NCI-H748 treated with DMSO at 0.1 percent for 48 hours (cell line): ENCODE measurements at places on chromosomes 1 and 21.

DNA sequence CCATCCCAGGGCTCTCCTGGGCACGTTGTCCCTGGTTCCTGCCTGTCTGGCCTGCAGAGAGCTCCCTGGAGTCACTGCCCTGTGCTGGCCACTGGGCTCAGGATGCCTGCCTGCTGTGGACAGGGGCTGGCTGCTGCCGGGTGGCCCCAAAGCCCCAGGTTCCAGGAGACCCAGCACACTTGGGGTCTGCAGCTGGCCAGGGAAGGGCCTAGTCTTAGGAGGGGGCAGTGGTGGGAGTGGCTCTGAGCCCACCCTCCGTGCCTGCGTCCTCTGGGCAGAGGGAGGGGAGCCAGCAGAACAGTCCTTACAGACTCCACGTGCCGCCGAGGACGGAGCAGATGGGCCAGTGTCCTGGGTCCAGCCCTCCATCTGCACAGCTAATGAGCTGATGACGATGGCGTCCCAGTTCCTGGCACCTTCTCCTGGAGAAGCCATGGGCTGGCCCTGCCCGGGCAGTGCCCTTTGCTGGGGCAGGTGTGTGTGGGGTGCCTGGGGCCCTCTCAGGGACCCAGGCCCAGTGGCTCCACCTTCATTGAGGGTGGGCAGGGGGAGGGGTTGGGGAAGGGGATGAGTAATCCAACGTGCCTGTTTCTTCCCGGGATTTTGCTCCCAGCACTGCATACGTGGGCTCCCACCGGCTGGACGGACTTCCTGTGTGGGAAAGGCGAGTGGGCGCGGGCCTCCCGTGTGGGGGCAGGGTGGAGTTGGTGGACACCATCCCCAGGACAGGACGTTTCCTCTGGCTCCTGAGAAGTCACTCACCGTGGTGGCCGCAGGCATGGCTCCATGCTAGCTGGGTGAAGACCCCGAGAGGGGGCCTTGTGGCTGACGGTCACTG lies 6.8 kb upstream of the PLCH2 start:
- DNase-seq: no peak

- DNase-seq: no peak
Observed at GRCh38 chr1:86645851-86646250, 58.5 kb upstream of the SH3GLB1 start.

- DNase-seq: no peak
Observed at GRCh38 chr1:151255381-151255780, 847 bp downstream of the PSMD4 start.

DNA sequence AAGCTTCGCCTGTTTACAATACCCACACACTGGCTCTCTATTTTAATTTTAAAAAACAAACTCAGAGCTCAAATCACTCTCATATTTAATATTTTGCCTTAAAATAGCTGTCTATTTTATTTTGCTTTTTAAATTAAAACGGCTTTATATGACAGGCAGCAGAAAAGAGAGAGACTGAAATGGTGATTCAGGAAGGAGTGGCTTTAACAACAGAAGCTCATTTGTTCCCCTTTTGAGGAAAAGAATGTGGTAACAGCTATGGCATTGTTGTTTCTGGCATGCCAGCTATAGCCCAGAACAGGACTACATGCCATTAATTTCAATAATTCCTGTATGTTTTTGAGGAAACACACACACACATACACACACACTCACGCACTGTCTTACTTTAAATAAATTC lies 234.2 kb upstream of the PTBP2 start:
- DNase-seq: no peak

DNA sequence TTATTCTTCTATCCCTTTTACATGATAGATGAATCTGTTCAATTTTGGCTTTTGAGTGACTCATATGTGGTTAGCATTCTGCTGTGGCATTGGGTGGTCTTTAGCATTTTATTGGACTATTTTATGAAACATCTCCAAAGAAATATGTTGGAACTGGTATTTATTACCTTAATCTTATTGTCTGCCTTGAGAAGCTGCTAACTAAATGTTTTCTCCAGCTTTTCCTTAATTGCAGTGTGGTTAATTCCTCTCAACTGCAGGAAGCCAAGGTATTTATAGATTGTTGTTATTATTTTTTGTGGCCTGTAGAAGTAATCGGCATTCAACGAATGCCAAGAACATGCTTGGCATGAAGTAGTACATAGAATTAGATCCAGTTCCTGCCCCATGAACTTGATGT lies 64.1 kb downstream of the NOS1AP start:
- DNase-seq: no peak

DNA sequence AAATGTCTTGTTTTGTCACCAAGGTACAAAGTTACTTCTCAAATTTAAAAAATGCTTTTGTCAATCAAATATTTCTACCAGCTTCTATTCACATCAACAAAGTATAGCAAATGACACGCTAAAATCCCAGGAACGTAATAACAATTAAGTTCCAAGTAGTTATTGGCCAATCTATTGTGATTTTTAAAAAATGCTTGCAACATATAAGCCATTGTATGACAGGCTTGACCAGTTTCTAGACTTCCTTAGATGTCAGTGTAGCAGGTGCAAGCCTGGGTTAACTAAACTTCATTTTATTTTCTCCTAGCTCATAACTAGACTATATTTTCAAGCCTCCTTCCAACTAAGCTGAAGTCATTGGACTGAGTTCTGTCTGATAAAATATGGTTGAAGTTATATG lies 494.5 kb upstream of the PKN2 start:
- DNase-seq: no peak

DNA sequence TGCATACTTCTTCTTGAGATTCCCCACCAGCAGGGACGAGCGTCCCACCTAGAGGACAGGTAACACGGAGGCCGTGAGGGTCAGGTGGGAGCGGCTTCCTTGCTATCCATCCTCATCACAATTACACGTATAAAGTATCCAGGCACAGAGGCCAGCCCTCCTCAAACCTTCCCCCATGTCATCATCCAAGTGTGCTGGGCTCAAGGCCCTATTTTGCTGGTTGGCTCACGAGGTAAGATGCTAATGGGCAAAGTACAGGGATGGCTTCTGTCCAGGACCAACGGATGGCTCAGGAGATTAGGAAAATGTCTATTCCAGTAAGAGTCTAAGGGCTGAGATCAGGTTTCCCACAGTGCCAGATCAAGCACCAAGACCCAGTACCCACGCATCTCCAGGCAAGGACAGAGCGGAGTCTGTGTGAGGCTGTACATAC lies 11.5 kb upstream of the A3GALT2 start:
- DNase-seq: no peak

- peak; percentile 84 for DNase-seq
Observed at GRCh38 chr1:61392409-61393242, 310.3 kb downstream of the NFIA start.

DNA sequence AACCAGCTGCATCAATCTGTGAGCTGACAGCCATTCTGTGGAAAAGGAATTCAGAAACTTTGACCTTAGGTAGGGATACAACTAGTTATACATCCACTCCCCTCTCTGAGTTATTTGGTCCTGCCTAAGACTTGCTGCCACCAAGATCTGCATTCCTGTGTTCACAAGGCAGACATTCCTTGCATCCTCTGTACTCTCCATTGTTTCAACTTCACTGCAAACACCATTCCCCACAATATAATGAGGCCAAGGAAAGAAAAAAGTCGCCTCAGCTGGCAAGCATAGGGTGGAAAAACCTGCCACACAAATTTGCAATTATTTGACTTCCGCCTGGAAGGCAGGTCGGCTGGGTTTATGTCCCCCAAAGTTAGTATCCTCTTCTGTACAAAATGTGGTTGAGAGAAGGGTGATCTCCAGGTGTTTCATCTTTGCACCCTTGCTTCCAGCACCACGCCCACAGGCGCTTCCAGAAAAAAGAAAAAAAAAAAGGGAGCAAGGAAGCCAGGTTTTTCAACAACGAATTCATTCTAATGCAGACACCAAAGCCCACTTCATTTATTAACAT lies 676 bp upstream of the CTTNBP2NL start:
- no peak for DNase-seq
